ENCODE measurements at places on chromosomes 6 and 20. TPM values are rescaled to one million over a fixed set of nuclear protein-coding genes. Genes with fewer than 3 reads are reported as not detected.
A peak's percentile ranks its signal among the peaks of the same experiment; 100 is the strongest.

DNA sequence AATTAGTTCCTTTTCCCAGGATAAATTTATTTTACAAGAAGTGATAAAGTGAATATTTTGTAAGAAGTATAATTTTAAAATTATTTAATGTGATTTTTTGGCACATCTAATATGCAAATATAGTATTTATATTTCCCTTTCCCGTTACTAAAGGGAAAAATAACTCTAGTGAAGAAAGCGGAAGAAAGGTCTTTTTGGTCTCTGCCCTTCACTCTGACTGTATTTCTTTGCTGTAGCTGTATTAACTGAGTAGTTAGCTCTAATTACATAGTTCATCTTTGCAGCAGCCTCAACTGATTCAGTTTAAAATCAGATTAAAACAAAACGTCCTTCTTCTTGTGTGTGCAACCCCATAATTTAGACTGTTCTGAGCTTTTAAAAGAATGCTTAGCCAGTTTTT lies 57.4 kb upstream of the RNF144B start:
- no peak for DNase-seq

DNA sequence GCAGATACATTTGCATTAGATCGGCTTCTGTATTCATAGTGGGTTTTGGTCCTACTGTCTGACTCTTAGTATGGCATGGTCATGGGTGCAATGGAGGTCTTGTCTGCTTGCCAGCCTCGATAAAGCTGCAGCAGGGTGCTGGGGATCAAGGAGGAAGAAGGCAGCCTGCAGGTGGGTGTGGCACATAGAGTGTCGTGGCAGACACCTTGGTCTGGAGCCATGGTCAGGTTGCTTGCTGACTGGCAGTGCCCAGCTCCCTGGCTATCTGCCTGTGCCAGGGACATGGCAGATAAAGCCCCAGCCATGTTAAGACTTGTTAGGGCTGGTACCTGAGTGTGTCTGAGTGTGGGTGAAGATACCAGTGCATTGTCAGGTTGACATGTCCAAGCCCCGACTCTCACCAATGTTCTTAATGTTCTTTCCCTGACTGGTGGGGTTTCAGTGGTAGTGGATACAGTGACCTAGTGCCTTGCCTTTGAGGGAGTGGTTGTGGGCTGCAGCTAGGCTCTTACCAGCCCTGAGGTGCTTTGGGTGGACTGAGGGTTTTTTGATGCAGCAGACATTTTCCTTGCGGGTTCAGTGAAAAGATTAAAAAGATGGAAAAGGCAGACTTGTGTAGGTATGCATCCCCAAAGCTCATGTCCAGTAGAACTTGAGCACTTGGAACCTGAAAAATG lies 1.8 kb downstream of the FAM83D start:
- DNase-seq, result no peak

GRCh38 chr6:144289006-144289405 lies 3.9 kb downstream of the UTRN start:
- DNase-seq, result no peak

- peak; percentile 13 for DNase-seq
Measured at GRCh38 chr6:44217332-44218143, 812 bp downstream of the MYMX start.

Gene TGM3
- total RNA-seq, result not detected

Gene DPPA5
- not detected for total RNA-seq

Gene PTCRA
- total RNA-seq, result not detected

Data from HT1080 (cell line).